Gastroesophageal sphincter (tissue), 4 donors: ENCODE measurements at places on chromosomes 2 and 18.

DNA sequence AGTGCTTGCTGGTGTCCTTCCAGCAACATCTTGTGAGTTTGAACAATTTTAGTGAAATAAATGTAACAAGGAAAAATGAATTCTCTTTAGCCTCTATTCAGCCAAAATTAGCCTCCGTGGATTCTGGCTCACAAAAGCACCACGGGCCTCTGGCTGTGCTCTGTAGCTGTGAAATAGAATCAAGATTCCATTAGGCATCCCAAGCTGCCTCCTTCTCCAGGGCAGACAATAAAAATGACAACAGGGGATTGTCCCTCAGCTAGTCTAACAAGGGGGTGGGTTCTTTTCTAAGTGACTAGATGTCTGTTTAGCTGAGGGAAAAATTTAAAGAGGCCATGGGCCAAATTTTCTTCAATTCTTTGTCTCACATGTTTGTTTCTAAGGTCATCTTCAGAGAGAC lies 254.7 kb upstream of the FIGN start:
- no peak for ATAC-seq

GRCh38 chr2:53111004-53111403 lies 656.6 kb upstream of the CHAC2 start:
- no peak for ATAC-seq

GRCh38 chr2:143263066-143263625 lies 133.9 kb downstream of the ARHGAP15 start:
- ATAC-seq, result no peak

GRCh38 chr2:64931246-64932115 lies 57.7 kb upstream of the SLC1A4 start:
- no peak for ATAC-seq

- no peak for ATAC-seq
These were observed 167.6 kb downstream of the LAMA1 start for GRCh38 chr18:6949800-6950586.

DNA sequence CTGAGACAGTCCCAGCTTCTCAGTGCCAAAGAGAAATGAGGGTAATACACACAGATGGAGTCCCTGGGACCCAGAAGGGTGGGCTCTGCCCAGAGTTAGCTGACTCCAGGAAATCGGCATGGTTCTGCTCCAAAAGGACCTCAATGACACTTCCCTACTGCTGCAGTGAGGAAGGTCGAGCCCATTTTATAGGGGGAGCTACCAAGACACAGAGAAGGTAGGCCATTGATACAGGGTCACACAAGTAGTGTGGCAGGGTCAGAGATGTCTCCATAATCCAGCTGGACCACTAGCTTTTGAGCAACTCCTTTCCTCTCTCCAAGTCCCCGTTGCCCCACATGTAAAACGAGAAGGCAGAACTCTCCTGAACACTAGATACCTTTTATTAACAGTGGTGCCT lies 276.9 kb downstream of the MYCN start:
- no peak for ATAC-seq

DNA sequence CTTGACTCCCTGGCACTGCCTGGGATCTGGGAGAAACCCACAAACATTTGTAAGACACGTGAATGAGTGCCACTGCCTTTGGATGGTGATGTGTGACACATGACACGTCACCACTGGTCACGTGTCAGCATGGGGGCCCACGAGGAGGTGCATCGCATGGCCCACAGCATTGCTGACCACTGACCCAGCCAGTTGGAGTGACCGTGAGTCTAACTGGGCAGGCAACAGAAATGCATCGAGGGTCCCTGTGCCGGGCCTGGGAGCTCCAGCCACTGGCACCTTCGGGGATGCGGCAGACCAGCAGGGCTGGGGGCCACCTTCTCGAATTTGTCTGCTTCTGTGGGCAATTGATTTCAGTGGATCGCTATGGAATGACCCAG lies 121.9 kb upstream of the HDAC4 start:
- no peak for ATAC-seq

- ATAC-seq, result no peak
These were observed 45.6 kb downstream of the MREG start for GRCh38 chr2:215967590-215968378.
